ENCODE measurements at places on chromosomes 5 and 9.

DNA sequence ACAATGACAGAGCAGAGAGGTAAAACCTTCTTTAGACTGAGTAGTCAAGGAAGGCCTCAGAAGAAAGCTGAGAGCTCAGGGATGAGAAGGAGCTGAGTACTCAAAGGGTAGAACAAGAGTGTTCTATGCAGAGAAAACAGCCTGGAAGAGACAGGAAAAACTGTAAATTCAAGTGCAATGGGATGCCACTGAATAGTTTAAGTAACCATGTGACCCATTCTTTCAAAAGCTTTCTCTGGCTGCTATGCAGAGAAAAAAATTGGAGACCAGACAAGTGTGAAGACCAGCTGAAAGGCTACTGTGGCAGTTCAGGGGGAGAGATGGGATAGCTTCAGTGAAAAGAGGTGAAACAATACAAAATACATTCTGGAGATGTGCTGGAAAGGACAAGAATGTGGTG, 61.3 kb upstream of the RNF38 start:
- no peak for DNase-seq

GRCh38 chr9:19423163-19423562, 14.4 kb downstream of the ACER2 start:
- DNase-seq = no peak

DNA sequence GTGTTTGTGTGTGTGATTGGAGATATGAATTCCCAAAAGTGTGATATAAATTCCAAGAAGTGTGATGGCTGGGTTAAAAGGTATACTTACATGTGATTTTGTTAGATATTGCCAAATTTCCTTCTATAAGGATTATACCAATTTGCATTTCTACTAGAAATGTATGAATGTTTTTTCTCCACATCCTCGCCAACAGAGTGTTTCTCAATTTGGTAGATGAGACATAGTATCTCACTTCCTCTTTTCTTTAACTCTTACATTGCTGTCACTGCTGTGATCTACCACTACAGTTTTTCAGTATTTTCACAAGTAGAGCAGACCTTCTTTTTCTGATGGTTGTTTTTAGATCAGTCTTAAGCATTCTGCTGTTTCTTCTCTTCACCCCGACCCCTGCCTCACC, 111.3 kb downstream of the FER start:
- peak; percentile 1 for DNase-seq

DNA sequence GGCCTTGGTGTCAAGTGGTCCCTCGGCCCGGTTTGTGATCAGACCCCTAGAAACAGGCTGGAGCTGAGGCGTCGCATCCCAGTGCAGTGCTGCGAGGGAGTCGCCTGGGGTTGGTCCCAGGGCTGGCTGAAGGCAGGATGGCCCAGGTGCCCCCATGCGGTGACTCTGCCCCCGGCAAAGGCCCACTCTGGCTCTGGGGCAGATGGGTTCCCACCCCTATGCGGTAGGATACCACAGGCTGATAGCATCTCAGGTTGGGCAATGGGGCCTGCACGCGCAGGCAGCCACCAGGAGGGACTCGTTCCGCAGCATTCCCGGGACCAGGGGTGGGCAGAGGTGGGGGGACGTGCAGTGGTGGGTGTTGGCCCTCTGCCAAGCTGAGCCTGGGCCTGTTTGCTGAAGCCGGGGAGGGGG, 86.0 kb downstream of the RXRA start:
- no peak for DNase-seq

DNA sequence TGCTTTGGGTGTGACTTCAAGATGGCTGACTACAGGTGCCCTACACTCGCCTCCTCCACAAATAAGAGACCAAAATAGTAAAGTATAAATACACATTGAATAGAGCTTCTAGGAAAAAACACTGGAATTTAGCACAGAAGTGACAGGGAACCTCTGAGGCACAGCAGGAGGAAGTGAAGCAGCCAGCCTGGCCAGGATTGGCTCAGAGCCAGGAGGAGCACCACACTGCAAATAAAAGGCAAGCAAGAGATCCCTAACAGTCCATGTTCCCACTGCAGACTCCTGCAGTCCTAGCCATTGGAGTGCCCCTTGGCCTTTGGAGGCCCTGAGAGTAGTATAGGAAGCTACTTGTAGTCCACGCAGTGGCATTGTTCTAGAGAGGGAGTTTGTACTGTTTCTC, 186.7 kb upstream of the TLX3 start:
- no peak for DNase-seq

- DNase-seq = no peak
Observed at GRCh38 chr9:34253460-34253837, 74.6 kb downstream of the UBAP1 start.

GRCh38 chr5:78550891-78551290, 97.7 kb downstream of the LHFPL2 start:
- no peak for DNase-seq

DNA sequence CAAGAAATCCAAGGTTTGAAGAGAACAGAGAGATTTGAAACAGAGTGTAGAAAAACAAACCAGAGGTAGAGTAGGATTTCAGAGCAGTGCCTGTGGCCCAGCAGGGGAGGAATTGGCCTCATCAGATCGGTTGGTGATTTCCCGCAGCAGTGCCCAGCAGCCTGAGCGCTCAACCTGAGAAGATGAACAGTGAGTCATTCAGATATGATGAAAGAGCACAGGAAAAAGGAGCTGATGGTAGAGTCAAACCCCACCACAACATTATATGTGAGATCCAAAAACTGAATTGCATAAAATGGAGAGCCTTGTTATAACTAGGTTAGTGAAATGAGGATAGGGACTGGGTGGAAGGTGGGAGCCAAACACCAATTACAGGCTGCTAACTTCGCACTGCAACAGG, 248.9 kb downstream of the PIK3R1 start:
- DNase-seq = peak; percentile 30

- DNase-seq = no peak
Observed at GRCh38 chr5:33046091-33046490, 335.0 kb downstream of the NPR3 start.

GRCh38 chr5:78907255-78907891, 77.7 kb downstream of the ARSB start:
- DNase-seq = no peak

- no peak for DNase-seq
Observed at GRCh38 chr5:21391506-21391905, 1403.5 kb upstream of the CDH18 start.

GRCh38 chr9:92607773-92608172, 62.2 kb downstream of the IPPK start:
- DNase-seq = no peak

- DNase-seq = no peak
Observed at GRCh38 chr5:133397348-133397747, 215.0 kb downstream of the FSTL4 start.

- DNase-seq = no peak
Observed at GRCh38 chr5:178212241-178213002, 8.1 kb downstream of the HNRNPAB start.

- DNase-seq = no peak
Observed at GRCh38 chr5:10421896-10422691, 19.6 kb upstream of the ROPN1L start.

- DNase-seq = no peak
Observed at GRCh38 chr5:35626108-35626507, 8.4 kb downstream of the SPEF2 start.

DNA sequence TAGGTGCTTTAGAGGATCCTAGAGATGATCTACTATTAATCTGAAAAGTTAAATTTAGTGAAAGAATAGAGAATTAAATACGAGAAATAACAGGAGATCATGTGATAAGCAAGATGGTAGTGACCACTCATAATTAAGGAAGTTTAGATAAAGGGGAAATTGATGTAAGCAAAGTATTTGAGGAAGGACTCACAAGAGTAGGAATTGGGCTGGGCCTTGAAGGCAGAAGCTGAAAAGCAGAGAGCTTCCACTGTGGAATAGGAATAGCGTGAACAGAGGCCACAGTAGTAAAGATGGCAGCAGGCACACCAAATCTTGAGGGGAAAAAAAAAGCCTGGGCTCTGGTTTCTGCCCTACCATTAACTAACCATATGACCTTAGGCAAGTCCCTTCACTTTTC, 38.0 kb downstream of the KIF24 start:
- no peak for DNase-seq

DNA sequence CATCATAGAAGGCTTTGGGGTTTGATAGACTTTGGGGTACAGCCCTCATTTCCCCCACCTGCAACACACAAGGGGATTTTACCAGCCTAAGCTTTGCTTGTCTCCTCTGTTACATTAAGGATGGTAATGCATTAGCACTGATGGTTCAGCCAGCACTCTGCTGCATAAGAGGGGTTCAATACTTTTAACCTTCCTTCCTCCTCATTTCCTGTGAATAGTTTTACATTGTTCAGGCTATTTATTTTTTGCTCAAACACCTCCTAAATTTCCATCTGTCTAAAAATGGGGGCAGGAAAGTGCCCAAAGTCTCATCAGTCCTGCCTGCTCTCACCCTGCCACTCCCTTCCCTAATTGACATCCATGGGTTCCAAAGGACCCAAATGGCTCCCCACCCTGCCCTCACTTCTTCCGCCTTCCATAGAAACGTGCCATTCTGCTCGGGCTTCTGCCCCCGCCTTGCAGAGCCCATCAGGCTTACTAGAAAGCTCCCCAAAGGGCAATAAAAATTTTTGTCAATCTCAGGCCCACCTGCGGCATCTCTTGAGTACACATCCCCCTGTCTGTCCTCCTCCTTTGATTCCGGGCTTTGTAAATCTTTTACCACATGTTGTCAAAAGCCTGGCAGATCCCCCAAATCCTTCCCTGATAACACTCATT, 239.5 kb upstream of the SLC24A2 start:
- no peak for DNase-seq

GRCh38 chr9:136722969-136723356, 10.6 kb downstream of the DIPK1B start:
- no peak for DNase-seq

Data from CD4-positive, alpha-beta T cell treated with Interleukin-17A for 1 hour (primary cell).